ENCODE measurements at places on chromosomes 11 and 22.

DNA sequence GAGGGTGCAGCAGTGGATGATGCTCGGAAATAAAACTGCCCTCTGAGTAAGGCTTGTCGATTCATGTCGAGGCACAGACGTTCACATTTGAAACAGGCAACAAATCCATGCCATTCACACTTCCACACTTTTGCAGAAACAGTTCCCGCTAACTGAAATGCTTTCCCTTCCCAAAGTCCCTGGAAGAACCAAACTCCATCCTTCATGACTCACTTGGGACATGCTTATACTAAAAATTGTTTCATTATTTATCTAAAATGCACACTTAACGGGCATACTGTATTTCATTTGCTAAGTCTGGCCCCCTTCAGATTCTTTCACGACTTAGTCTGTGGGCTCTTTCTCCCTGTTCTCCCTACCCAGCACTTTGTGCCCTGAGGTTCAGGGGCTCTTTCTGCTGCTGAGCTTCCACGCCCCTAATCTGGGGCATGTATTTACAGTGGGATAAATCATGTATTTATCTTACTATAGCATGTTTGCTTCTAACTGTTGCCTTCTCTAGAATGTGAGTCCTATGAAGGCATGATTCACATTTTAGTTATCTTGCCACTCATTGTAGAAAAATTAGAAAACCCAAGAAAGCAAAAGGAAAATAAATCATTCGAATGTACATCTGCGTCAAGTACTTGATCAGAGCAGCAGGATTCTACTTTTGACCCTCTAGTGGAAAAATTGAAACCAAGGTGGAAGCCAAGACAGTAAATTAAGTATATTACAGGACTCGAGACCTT, 12.5 kb downstream of the SCGB1A1 start:
- DNase-seq: no peak

GRCh38 chr11:6415797-6416196, 3.1 kb downstream of the APBB1 start:
- no peak for DNase-seq

DNA sequence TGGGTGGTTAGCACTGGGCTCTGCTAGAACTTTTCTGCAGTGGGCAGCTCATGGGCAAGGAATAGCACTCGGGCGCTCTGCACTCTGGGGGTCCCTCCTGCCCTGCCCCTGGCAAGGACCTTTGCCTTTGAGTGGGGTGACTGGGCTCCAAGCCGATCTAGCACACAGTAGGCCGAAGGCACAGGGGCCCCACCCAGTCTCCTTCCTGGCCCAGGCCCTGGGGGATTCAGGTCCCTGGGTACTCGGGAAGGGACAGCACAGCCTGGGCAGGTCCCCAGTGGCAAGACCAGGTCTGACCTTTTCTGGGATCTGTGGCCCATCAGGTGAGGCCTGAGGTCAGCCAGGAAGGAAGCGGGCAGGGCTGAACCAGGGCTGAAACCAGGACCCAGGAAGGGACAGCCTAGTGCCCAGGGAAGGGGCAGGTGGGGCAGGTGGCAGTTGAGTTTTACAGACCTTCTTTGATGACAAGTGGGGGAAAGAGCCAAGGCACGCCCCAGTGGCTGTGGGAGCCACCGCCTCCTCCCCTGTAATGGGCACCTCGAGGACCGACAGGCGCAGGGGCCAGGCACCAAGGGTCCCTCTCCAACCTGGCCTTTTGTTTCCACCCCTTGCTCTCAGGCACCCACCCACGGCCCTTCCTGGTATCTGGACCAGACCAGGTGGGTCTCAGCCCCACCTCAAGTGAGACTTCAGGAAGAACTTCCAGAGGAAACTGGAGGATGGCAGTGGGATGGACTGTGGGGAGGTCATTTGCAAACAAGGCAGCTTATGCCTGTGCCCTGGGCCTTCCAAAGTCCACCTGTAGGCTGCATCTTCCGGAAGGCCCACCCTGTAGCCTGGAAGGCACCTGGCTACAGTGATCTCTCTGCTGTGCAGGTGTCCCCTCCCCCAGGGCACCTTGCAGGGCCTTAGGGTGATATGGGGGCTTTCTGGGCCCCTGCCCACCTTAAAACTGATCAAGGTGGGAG, 883 bp upstream of the AIFM3 start:
- DNase-seq: no peak

DNA sequence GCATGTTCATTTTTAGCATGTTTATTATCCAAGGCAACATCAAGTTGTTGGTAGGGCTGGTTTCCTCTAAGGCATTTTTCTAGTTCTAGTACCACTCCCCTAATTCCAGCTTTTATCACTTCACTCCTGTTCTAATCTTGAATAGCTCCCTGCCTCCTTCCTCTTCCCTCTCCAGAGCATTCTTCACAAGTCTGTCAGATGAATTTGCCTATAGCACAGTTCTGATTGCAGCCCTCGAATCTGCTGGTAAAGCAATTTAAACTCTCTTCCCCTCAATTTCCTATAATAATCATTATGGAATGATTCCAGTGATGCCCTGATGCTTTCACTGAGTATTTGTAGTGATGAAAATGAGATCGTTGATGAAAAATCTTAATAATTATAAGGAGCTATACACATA, 43.3 kb downstream of the CLMP start:
- no peak for DNase-seq

GRCh38 chr22:49691256-49691655, 136.4 kb downstream of the BRD1 start:
- no peak for DNase-seq

GRCh38 chr11:70557742-70558485, 159.6 kb downstream of the CTTN start:
- DNase-seq: no peak

DNA sequence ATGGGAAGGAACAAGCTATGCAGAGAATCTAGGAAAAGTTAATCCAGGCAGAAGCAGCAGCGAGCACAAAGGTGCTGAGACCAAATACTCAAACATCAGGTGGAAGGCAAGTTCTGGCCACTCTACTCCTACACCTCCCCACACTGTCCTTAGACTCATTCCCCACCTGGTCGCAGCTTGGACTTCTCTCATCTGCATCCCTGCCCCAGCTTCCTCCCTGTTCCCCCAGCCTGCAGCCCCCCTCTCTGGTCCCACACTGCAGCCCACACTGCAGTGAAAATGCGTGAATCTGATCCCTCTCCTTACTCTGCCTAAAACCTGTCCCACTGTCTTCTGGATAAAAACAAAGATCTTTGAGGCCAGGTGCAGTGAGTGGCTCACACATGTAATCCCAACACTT, 9.1 kb downstream of the TPBGL start:
- DNase-seq: no peak

GRCh38 chr11:93514712-93515111, 28.5 kb downstream of the SMCO4 start:
- no peak for DNase-seq

GRCh38 chr22:42399315-42400271, 32.6 kb downstream of the NFAM1 start:
- DNase-seq: peak; percentile 91

GRCh38 chr11:69627551-69627950, 13.4 kb upstream of the CCND1 start:
- DNase-seq: no peak

- no peak for DNase-seq
These were observed 431.4 kb upstream of the CCDC90B start for GRCh38 chr11:83717537-83717936.

DNA sequence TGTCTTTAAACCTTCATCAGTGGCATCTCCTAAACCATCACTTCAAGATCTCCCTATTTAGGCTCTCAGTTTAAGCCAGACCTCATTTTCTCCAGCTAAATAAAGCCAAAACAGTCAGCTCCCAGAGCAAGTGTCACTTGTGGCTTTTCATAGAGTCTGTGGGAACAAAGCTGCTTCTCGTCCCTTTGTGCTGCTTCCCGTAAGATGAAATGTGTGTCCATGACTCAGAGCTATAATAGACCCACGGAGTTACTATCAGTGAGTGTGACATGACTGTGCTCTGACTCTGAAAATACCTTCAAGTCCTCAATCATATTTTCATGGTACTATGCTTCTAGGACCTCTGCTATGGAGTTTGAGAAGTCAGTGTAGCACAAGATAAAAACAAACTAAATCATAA, 57.3 kb upstream of the SLN start:
- DNase-seq: no peak

DNA sequence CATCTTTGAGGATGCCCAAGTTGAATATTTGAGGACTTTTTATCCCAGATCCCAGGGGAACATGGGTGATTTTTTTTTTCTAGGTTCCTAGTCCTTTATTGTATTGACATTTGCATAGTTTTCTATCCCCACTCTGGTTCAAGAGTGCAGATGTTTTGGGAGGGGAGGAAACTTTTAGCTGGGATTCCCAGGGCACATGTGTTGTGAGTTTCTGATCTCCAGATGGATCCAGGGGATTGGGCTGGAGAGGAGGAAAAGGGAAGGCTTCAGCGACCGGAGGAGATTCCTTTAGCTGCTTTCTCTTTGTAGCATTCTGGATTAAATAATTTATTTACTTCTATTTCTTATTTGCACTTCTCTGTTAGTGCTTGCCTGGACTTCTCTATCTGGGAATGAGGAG, 14.7 kb upstream of the SORL1-AS1 start:
- no peak for DNase-seq

GRCh38 chr11:1508491-1508891, 21.9 kb upstream of the MOB2 start:
- no peak for DNase-seq

Data from NCI-H510A (cell line).